ENCODE measurements at places on chromosomes 4 and X.
A peak's percentile ranks its signal among the peaks of the same experiment; 100 is the strongest.

GRCh38 chr4:112057470-112057869 lies 87.8 kb upstream of the FAM241A start:
- no peak for DNase-seq

- DNase-seq, result no peak
Measured at GRCh38 chrX:9429767-9430166, 35.1 kb upstream of the TBL1X start.

DNA sequence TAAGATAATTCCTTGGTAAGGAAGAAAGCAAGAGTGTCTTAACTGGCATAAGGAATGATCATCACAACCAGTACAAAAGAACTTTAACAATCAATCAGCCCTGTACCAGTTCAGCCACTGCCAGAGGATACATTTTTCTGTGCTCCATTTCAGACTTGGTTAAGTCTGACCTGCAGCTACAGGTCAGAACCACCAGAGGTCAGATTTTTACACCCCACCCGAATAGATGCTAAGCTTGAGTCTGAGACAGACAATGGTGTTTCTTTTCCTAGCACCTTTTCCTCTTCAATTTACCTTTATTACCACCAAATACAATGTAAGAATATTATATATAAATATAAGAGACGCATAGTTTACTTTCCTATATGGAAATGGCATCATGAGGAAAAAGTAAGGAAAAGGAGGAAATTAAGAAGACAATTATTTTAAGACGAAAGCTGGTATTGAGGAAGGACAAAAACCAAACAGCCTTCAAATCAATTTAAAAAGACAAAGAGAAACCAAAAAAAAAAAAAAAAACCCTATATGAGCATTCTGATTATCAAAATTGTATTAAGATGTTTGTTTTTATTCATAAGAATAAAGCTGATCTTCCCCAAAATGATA lies 215.3 kb upstream of the TTC29 start:
- DNase-seq, result peak; percentile 45

- DNase-seq, result no peak
Measured at GRCh38 chrX:110722135-110722534, 73.5 kb downstream of the CHRDL1 start.

DNA sequence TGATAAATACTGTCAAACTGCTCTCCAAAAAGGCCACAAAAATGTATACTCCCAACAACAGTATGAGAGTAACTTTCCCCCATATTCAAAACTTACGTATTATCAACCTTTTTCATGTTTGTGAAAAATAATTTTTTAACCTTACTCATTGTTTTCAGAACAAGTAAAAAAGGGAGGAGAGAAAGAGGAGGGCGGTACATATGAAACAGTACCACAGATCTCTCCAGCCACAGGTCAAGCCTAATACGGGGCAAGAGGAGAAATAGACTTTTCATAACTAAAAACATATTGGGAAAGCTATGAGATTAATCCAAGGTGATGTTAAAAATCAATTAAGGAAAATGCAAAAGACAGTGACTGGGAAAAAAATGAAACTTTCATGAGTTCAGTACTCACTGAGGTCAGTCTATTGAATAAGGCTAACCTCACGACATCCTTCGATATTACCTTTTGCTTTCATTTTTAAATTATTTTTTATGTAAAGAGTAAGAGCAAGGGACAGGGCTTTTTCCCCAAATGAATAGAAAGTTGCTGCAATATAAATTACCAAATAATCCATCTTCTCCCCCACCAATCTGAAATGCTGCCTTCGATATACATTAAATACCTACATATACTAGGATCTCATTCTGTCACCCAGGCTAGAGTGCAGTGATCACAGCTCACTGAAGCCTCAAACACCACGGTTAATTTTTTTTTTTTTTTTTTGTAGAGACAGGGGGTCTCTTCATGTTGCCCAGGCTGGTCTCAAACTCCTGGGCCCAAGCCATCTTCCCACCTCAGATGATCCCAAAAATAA lies 25.3 kb downstream of the FBXW7 start:
- DNase-seq, result no peak

GRCh38 chr4:22463179-22463578 lies 52.7 kb downstream of the ADGRA3 start:
- DNase-seq, result no peak

DNA sequence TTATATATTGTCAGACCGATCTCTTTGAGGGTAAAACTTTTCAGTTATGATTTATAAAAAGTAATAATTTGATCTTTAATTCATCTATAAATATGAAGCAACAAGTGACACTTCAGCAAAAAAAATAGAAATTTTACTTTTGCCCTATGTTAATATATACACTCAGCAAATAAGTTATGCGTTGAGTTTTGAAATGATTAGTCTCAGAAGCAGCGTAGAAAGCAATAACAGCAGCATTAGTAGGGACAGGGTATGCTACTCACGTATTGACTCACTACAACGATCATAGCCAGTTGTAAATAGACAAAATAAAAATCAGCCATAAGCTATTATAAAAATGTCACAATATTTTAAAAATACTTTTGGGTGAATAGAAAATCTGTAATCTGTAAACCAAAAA lies 1229.2 kb downstream of the ADGRL3 start:
- no peak for DNase-seq

DNA sequence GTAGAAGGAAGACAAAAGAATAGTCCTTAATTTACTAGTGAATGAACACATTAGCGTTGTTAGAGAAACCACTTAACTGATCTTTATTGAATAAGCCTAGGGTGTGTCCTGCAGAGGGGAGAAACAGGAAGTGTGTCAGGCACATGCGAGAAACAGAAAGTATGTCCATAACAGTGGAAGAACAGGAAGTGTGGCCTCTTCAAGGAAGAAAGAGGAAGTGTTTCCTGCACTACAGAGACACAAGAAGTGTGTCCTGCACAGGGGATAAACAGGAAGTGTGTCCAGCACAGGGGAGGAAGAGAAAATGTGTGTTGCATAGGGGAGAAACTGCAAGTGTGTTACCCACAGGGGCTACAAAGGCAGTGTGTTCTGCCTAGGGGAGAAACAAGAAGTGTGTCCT lies 539.6 kb upstream of the PRKX start:
- no peak for DNase-seq

DNA sequence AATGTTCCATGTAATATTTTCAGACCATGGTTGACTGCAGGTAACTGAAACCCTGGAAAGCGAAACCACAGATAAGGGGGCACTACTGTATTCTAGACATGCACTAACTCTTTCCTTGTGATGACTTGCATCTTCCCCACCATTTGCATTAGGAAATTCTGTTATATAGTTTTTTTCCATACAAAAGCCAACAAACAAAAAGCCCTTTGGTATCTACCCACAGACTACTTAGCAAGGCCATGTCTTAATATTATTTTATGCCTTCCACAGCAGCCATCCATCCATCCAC lies 23.5 kb downstream of the OCIAD1 start:
- DNase-seq, result no peak

- DNase-seq, result no peak
Measured at GRCh38 chr4:147960971-147961370, 229.1 kb downstream of the ARHGAP10 start.

DNA sequence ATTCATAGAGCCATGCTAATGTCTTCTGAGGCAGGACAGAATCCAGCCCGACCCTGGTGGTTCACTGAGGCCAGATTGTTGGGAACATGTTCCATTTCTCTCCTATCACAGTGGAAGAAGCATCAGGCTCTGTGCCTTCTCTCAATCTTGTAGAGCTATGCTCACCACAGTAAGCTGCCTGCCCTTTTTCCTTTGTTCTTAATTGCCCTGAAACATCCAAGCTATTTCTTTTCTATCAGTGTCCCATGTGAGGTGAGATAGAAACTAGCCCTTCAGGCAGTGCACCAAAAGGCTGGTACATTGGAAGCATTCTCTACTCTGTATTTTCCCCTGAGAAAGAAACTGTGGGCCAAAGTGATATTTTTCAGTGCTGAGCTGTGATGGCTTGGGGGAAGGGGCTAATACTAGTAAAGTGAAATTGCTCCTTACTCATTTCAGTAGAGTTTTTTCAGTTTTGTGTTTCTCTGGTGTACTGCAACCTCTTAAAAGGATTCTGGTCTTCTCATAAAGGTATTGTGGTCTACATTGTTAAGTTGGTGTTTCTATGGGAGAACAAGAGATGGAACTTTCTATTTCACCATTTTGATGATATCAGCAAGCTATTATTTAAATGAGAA lies 611.2 kb downstream of the RPA4 start:
- DNase-seq, result no peak

DNA sequence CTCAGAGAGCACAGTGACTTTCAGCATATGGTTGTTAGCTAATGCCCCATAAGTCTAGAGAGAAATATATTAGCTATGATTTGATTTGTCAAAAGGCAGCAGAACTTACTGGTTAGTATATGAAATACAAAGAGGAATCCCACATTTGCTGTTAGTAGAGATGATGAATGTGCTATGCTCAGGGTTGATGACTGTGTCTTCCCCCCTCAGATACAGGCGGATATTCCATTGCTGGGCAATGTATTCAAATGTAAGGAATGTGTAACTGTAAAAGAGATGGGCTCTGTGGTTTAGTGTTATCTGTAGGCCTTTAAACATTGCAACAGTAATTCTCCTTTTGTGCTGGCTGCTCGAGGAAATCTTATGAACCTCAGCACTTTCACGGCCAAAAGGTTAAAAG lies 528.9 kb upstream of the ARX start:
- DNase-seq, result no peak

- DNase-seq, result peak; percentile 3
Measured at GRCh38 chrX:55057675-55058249, 17.1 kb upstream of the PAGE2B start.

- no peak for DNase-seq
Measured at GRCh38 chr4:170229006-170229405, 139.2 kb upstream of the AADAT start.

- DNase-seq, result no peak
Measured at GRCh38 chr4:184958127-184958922, 60.0 kb upstream of the HELT start.

DNA sequence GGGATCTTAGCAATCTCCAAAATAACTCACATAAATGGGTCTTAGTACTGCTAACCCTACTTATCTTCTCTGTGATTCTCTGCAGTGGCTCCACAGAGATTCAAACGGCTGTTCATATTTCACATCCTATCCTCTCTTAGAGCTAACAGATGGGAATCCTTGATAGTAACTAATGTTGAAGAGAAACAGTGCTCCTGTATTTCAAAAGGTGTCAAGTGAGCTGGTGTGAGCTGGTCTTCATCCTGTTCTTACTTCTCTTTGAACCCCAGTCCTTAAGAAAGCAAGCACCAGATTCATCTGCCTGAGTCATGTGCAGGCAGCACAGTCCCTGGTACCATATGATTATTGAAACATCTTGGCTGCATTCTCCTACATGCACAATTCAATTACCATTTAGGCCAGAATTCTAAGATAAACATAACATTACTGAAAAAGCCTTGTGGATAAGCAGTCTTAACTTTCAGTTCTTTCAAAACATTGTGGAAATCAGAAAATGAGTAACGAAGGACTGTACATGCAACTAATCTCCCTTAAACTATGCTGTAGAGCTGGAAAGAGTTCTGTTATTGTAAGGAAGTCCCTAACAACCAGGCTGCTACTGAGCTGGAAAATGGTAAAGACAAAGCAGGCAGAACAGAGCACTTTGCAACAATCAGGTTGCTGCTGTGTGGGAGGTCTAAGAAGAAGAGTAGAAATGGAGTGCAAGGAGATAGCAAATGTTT lies 153.1 kb downstream of the NPNT start:
- DNase-seq, result peak; percentile 25

DNA sequence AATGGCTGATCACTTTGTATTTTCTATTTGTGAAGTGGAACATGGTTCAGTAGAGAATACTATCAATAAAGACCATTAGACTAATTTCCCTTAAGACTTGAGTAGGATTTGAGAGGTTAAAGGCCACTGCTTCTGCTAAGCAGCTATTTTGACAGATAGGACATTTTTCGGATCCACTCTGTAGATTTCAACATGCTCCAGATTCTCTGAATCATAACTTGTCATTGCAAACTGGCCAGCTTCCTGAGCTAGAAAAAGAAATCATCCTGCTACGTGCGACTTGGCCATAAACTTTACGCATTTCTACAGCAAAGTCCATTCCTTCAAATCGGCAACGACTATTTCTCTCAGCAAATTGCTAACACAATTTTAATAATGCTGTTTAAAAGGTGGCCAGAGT lies 55.2 kb downstream of the MGST2 start:
- no peak for DNase-seq

DNA sequence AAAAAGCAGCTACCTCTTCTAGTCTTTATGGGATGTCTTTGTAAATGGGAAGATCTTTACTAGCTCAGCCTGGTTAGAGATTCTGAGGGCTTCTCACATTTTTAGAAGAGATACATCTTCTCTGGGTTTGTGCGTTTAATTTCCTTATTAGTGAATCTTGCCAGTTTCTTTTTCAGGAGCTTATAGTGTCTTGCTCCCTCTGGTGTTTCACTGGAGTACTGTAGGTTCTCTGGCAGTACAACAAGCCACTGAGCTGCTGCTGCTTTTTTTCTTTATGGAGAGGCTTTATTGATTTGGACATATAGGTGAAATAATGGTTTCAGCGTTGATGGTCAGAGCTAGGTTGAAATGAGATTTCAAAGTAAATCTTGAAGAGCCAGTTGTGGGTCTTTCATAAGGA lies 82.9 kb downstream of the LAS1L start:
- peak; percentile 1 for DNase-seq

DNA sequence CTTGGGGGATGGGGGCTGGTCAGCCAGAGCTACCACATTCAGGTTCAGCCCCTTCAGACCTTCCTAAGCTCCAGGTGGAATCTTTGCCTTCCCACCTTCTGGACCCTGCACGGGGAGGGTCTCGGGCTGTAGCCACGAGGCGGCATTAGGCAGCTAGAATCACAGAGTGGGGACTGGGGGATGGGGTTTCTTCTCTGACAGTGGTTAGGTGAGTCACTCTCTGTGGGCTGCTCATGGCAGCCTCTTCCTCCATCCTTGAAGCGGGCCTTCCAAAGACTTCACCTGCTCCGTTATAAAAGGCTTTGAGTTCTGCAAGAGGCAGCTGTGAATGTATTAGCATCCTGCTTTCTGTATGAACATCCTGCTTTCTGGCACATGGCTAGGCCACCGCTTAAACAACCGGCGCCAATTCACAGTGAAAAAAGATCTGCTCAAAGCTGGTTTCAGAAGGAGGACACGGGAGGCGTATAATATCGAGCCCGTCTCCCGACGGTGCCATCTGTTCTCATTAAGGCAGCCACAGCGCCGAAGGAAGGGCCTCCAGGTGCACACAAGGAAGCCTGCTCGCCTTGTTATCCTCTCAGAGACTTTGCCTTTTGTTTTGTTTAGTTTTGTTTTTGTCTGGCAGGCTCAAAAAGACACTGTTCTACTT lies 74.3 kb upstream of the IGFBP7 start:
- DNase-seq, result no peak
